ENCODE measurements at places on chromosomes 2 and 18.

DNA sequence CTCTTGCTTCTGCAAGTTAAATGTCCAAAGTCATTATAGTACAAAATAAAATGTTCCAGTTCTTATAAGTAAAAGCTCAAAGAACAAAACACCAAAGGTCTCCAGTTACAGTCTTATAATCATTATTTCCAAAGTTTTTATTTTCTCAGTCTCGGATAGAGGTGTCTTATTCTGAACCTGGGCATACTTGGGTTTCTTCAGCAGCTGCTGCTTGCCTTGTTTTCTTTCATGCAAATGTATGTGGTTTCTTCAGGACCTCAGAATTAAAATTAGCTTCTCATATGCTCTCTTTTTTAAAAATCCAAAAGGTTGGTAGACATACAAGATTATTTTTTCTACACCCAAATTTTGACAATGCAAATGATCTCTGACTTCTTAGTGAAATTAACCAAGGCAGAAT lies 383.0 kb downstream of the METTL4 start:
- DNase-seq, result no peak

GRCh38 chr2:200705305-200706041 lies 106.2 kb upstream of the BZW1 start:
- peak; percentile 21 for DNase-seq

- no peak for DNase-seq
These were observed 43.4 kb upstream of the ROCK2 start for GRCh38 chr2:11387843-11388242.

DNA sequence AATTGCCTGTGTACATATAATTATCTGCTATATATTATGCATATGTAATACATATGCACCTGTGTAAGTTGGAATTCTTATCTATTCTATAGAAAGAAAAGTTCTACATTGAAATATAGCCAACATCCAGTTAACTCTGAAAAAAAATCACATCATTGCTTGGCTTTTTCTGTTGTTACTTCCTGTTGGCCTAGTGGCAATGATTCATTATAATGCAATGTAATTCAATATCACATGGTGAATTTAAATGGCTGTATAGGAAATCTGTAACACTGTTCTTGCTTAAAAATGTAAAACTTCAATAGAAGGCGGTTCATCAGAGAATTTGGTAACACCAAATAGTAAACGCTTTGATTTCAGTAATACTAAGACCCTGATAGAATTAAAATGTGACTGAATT lies 44.5 kb upstream of the MAP4K3 start:
- no peak for DNase-seq

- no peak for DNase-seq
These were observed 122.2 kb upstream of the TACR1 start for GRCh38 chr2:75321599-75321922.

DNA sequence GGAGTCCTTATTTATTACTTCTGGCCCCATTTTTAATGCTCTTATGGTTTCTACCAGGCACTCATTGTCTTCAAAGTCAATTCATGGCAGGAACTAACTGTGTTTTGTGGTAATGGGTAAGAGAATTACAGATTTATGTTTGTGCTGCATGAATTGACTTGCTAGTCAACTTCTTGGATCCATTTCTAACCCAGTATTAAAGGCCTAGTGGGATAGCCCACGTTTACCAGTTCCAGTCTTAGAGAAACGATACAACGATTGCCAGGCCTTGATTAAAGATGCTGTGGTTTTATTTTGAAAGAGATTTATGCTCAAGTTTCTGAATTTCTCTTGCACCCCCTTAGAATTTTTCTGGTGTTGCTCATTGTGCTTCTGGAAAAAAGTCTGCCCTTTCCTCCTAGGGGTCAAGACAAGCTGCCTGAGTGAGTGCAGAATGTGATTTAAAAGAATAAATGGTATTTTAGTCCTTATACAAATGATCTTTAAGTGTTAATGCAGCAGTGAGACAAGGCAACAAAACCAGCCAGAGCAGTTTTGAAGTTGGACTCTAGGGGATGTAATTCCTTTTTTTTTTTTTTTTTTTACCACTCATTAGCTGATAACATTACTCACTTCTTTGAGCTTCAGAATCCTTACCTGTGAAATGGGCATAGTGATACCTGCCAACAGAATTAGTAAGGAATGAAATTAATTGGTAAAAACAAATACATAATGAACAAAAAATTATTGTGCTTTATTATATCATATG lies 101.5 kb downstream of the ARHGAP15 start:
- no peak for DNase-seq

GRCh38 chr18:23943903-23944624 lies 70.5 kb upstream of the TTC39C start:
- no peak for DNase-seq

DNA sequence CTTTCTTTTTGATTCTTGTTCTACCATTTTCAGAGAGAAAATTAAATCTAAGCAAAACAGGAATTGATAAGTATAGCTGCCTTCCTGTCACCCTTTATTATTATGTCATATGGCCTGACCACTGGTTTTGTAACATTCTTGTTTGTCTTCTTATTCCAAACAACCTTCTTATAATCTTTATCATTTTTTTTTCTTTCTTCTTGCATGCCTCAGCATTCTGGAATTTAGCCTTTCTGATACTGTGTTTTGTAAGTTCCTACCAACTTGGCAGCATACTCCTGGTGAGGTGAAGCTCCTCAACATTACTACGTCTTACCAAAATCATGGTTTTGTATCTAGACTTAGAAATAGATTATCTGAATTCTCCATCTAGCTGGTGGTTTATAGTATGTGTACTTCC lies 199.2 kb downstream of the CAMKMT start:
- no peak for DNase-seq

DNA sequence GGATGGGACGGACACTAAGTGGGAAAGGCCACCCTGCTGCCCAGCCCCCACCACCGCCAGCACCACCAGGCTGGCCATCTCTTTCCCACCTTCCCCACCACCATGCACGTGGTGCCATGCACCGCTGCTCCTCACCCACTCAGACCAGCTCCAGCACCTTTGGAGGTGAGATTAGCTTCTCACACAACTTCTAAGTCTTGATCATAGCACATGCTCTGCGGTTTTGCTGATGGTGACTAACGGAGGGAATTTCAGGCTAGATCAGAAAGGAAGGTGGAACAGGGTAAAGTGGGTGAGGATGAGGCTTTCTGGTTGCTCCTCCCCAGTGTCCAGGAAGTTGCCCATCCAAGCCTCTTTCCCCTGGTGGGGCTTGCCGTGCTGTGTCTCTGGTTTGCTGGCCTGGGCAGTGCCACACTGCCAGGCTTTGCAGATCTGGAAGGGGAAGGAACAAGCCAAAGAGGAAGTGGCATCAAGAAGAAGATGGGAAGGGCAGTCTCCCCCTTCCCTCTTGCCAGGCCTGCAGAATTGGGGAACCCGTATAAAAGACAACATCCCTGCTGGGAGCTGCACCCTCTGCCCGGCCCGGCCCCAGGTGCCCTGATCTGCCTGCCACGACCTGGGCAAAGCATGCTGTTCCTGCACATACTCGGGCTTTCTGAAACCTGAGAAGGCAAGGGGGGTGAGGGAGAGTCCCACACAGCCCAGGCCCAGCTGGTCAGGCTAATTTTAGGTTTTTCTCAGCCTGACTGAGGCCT lies 44.3 kb upstream of the CAB39 start:
- peak; percentile 44 for DNase-seq

DNA sequence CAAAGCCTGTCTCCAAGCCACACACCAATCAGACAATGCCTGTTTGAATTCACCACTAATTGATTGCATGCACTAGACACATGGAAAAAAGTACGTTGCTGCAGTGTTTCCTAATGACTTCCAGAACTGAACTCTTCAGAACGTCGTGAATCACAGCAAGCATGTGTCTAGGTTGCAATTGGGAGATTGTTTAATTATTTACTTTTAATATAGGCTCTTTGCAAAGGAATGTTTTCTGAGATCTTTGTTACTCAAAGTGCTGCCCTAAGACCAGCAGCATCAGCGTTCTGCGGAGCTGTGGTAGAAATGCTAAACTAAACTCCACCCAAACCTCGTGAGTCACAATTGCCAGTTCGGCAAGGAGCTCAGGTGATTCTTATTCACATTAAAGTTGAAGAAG lies 52.7 kb upstream of the CCDC68 start:
- no peak for DNase-seq

DNA sequence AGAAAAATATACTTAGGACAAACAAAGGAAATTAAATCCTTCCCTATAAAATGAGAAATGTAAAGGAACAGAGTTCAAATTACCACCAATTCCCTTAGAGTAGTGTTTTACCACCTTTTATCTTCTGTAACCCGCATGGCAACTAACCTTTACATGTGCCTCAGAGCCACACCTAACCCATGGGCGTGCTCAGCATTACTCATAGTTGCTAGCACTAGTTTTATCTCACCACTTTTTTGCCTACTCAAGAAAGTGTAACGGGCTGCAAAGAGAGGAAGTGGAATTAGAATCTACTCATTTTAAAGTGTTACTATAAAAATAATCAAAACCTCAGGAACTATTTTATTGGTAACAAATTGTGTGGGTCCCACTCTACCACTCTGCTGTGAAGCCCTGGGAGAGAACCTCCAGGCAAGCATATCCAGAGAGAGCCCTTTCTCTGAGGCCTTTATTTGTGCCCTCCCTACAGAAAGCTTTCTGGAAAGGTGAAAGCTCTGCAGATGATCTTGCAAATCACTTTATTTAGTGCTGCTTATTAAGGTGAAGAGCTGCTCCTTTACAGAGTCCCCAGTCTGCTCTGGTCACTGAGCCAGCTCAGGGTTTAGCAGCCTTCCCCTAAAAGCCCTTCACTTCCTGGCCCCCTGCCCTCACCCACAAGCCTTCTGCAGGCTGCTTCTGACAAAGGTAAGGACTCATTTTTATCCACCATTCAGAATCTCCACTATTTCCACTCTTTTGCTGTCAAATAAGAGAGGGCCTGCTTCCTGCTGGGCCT lies 98.8 kb downstream of the TRABD2A start:
- DNase-seq, result no peak

GRCh38 chr2:160061944-160062291 lies 497 bp downstream of the PLA2R1 start:
- peak; percentile 15 for DNase-seq

- DNase-seq, result no peak
These were observed 368.7 kb upstream of the ID2 start for GRCh38 chr2:8312861-8313830.

GRCh38 chr2:174874085-174874484 lies 109.8 kb upstream of the CHRNA1 start:
- no peak for DNase-seq

DNA sequence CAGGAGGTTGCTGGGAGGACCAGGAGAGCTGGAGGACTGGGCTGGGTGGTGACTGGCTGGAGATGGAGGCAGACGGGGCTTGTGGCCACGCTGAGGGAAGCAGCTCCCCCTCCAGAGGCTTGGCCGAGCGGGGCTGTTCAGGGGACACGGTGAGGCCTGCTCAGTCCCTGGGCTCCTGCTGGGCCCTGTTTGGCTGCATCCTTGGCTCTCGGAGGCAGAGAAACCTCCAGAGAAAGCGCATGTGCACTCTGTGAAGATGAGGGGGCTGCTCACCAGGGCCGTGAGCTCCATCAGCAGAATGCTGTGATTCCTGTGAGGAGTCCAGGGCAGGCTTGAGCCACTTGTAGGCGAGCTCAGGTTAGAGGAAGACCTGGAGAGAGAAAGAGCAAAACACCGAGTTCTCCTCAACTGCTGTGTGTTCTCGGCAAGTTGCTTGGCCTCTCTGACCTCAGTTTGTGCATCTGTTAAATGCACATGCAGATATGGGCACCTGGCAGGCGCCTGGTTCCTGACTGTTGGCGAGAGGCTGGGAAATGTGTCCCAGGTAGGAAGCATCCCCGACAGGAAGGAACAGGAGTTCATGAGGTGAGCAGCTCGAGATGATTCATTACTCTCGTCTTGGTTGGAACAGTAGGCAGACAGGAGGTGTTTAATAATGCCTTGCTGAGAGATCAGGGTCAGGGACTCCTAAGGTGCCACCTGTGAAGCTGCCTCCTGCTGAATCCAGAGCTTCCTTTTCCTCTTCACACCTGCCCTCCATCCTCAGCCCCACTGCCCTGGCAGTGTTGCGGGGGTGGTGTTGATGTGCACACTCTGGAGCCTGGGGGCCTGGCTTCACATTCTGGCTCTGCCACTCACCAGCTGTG lies 941 bp downstream of the ZAP70 start:
- no peak for DNase-seq

GRCh38 chr2:199485732-199486335 lies 28.1 kb upstream of the SATB2 start:
- no peak for DNase-seq

GRCh38 chr2:142714600-142714999 lies 162.9 kb upstream of the KYNU start:
- no peak for DNase-seq

- no peak for DNase-seq
These were observed 54.1 kb downstream of the NBAS start for GRCh38 chr2:15507061-15507460.

- DNase-seq, result no peak
These were observed 6.3 kb downstream of the B3GNT2 start for GRCh38 chr2:62202019-62202722.

DNA sequence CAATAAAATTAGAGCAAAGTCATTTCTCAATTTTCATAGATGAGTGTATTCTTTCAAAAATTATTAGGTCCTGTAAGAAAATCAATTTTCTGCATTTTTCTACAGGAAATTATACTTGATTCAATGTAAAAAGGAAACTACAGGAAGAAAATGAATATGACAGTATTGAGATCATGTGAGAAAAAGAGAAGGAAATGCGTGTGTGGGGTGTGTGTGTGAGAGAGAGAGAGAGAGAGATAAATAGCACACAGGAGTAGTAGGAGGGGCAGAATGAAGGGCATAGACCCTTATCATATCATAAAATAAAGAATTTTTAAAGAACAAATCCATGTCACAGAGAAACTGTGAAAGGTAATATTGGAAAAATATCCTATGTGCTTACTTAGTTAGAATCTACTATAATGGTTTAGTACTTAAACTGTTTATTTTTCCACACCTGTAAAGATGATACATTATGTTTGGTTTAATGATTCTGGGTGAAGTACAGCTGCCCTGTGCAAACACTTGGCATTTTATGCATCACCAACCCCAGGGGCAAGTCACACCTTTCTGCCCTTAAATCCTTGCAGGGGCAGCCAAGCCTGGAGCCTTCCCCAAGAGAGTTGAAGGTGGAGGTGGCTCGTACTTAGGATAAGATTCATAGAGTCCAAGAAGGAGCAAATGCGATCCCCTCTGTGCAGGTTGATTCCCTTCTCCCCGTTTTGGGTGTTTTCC lies 276.4 kb downstream of the TGIF1 start:
- DNase-seq, result no peak

- DNase-seq, result no peak
These were observed 115.4 kb downstream of the TMEM200C start for GRCh38 chr18:5779922-5780321.

GRCh38 chr18:360676-361075 lies 92.8 kb upstream of the THOC1 start:
- DNase-seq, result no peak

- no peak for DNase-seq
These were observed 92.0 kb upstream of the CYP1B1 start for GRCh38 chr2:38167968-38168350.

GRCh38 chr2:230692760-230693159 lies 19.9 kb upstream of the CAB39 start:
- no peak for DNase-seq

DNA sequence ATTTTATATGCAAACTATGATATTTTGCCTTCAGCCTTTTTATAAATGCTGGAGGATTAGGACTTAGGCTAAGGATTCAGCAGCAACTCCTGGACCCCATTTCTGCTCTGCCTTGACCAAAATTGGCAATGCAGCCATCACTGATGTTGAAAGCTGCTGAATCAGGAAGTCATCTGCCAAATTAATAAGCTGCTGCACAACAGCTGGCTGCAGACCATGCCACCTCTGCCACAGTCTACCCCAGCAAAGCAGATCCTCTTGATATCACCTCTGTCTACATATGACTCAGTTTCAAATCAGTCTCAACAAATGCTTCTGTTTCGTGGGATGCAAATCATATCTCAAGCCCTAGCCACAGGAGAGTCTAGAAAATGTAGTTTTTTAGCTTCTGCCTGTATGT lies 7.1 kb upstream of the SOS1 start:
- no peak for DNase-seq

Data from left ventricle myocardium inferior (tissue), 1 donor.